ENCODE measurements at places on chromosomes 1 and 21.

- DNase-seq, result peak; percentile 80
Measured at GRCh38 chr1:9867408-9868243, 42.4 kb downstream of the CTNNBIP1 start.

GRCh38 chr1:151476083-151476482 is 16.8 kb upstream of the POGZ start:
- DNase-seq, result no peak

DNA sequence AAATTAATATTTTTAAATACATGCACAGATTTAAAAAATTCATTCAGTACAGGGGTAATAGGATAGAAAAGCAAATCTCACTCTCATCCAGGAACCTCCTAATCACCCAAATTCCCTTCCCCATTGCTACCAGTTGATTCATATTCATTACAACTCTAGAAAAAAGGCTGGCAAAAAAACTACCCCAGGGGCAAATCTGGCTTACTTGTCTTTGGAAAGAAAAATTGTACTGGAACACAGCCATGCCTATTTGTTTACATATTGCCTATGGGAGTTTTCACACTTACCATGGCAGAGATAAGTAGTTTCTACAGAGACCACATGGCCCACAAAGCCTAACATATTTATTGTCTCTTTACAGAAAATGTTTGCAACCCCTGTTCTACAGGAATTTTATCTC is 8.9 kb upstream of the RBM34 start:
- DNase-seq, result no peak

- DNase-seq, result no peak
Measured at GRCh38 chr1:171468120-171468750, 17.1 kb upstream of the PRRC2C start.

GRCh38 chr1:119275145-119276134 is 93.1 kb upstream of the HAO2 start:
- peak; percentile 29 for DNase-seq

GRCh38 chr1:19300211-19300610 is 11.6 kb upstream of the AKR7A3 start:
- no peak for DNase-seq

GRCh38 chr1:6271554-6271953 is 10.7 kb upstream of the GPR153 start:
- DNase-seq, result no peak

DNA sequence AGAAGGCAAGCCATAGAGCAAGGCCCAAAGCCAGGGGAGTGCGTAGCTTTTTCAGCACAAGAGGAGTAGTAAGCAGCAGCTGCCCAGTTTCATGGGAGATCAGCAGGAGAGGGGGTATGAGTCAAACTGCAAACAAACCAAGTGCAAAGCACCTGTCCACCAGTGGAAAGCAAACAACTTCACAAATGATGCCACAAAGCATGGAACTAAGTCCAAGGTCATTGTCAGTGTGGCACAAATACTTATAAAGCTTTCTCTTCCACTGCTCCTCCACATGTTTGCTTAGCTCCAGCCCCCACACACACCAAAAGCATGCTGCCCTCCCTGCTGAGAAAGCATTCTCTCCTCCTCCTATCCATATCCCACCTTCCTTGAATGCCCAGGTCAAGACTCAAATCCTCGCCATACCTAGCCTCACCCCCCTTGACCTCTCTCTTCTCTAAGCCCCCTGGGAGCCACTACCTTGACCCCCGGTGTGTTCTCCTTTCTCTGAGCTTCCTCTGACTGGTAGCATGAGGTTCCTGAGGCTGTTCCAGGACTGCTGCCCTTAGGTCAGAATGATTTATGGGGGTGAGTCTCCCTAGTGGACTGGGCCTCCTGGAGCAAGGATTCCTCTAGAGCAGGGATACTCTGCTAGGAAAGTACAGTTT is 70.4 kb downstream of the DMAP1 start:
- no peak for DNase-seq

GRCh38 chr1:167440776-167441175 is 77.6 kb downstream of the CD247 start:
- DNase-seq, result no peak

GRCh38 chr1:195960580-195960979 is 647.7 kb downstream of the KCNT2 start:
- DNase-seq, result no peak

DNA sequence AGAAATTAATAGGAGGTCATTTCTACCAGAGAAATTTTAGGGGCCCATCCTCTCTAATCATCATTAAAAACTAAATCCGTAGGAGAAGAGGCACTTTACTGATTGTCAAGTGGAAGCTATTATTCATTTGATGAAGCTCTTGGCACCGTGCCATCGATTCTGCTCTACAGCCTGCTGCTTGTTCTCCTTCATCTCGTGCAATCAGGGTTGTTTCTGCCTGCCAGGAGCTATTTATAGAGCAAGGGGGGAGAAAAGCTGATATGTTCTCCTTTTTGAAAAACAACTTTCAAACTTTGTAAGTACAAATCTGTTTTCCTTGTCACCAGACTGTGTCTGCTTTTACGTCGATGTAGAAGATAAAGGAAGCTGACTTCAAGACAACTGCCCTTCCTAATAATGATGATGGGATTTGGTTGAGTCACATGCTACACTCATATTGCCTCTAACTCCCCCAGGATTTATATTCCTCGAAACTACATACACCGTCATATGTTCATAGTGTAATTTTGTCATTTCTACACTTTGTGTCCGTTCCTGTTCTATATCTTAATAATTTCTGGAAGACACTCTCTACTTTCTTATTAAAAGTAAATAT is 169.6 kb upstream of the LHX8 start:
- no peak for DNase-seq

DNA sequence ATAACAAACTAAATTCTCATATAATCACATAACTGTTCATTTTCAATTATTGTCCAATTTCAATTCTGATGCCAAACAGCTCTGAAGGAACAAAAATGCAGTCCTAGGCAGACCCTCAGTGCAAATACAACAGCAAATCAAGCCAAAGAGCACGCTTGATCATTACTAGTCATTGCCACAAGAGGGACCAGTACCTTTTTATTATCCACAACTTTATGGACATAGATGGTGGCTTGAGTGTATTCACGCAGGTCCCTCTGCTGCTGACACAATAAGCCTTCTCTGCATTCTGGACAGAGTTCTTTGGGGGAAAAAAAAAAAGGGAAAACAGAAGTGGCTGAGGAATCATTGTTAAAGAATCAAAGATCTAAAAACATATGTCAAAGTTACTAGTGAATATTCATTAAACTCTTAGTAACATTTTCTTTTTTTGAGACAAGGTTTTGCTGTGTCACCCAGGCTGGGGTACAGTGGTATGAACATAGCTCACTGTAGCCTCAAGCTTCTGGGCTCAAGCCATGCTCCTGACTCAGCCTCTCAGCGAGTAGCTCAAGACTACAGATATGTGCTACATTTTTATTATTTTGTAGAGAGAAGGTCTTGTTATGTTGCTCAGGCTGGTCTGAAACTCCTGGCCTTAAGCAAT is 34.3 kb upstream of the RAP1GAP start:
- no peak for DNase-seq

DNA sequence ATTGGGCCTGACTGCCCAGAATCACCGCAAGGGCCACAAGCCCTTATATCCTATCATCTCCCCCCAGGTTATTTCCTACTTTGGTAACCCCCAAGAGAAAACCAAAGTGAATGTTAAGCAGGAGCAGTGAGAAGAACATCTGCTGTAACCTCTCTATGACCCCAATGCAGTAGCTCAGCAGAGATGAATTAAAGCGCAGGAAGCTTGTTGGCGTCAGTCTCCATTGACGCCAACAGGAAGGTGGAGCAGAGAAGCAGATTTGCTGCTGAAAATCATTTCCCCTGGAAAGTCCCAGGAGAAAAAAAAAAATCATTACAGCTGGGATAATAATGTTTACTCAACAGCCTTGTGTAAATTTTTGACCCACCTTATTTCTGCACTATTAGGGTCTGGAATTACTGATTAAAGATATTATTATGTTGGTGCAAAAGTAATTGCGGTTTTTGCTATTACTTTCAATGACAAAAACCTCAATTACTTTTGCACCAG is 33.2 kb upstream of the FAM163A start:
- DNase-seq, result no peak

GRCh38 chr1:247112479-247112781 is 8.3 kb upstream of the ZNF669 start:
- no peak for DNase-seq

- DNase-seq, result no peak
Measured at GRCh38 chr1:215529111-215529510, 38.0 kb upstream of the KCTD3 start.

- DNase-seq, result no peak
Measured at GRCh38 chr1:54401799-54402198, 4.4 kb downstream of the SSBP3 start.

DNA sequence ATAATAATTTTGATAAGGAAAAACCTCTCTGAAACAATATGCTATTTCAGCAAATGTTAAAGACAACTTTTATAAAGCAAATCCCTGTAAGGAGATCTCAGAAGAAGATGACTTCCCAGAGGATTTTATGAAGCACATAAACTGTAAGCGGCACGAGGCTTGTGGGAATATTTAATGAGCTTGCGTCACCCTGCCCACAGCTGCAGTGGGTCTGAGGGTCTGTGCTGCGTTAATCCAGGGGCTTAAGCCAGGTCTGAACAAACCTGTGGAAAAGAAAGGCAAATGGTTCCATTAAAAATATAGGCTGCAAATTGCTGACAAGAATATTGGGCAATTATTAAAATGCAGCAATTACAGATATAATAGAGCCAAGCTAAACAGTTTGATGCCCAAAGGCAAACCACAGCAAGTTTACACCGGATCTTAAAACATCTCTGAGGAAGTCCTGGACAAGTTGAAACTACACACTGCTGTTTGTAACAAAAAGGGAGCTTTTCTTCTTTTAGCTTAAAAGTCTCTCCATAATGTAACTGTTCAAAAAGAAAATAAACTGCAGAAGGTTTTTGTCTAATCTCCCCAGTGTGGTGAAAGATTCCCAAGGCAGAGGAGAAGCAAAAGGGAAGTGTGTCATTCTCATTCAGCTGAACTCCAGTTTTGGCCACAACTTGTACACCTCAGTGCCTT is 21.8 kb downstream of the TGFBR3 start:
- DNase-seq, result no peak

DNA sequence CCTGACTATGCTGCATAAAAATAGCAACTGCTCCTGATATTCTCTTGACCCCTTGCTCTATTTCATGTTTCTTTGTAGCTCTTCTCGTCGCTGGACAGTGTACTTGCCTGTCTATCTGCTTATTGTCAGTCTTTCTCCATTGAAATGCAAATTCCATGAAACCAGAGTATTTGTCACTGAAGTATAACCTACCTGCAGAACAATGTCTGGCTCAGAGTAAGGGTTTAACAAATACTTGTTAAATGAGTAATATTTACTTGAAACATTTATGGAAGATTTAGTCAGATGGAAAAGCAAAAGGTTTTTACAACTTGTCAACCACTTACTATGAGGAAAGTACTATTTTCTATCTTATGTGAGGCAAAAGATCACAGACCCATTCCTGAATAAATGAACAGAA is 19.9 kb upstream of the ERICH3 start:
- no peak for DNase-seq

GRCh38 chr21:18340387-18340942 is 63.1 kb downstream of the TMPRSS15 start:
- DNase-seq, result no peak
